ENCODE measurements at places on chromosomes 2 and 18.

- DNase-seq = peak; percentile 56
These were observed 361.9 kb downstream of the TXNL1 start for GRCh38 chr18:56276466-56276865.

DNA sequence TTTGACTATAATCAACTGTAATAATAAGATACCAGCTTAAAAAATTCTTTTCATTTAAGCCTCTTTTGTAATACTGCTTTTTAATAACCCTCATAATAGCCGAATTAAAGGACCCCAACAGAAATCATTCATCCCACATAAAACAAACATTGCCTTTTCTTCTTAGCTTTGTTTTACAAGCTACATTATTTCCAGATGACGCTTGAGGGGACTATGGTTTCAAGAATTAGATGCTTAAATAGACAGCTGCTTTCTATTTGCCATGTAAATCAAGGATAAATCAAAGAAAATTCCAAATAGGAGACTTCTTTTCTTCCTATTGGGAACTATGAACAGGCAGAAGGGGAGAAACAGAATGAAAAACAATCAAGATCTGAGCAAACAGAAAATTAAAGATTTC, 200.7 kb upstream of the SMAD7 start:
- DNase-seq = no peak

DNA sequence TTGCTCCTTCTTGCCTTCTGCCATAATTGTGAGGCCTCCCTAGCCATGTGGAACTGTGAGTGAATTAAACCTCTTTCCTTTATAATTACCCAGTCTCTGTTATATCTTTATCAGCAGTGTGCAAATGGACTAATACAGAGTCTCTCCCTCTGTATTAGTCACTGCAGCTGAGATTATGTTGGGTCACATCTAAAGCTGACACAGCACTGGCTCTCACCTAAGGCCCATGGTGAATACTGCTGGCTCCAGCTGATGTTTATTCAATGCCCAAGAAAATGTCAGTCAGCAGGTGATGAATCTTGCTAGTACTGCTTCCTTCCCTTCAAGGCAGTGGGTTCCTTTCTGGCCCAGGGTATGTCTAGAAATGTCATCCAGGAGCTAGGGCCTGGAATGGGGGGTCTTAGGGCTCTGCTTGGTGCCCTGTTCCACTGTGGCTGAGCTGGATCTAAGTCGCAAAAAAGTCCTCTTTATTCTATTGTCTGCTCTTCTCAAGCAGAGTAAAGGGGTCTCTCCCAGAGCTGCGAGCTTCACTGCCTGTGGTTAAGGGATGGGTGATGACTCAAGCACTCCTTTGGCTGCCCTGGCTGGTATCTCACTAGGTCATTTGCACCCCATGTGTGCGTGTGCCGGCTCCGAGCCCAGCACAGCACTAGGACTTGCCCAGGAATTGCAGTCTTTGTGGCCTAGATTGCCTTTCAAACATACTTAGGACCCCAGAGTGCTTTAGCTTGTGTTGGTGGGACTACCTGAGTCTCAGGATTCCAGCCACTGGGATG, 29.9 kb downstream of the PPP1R1C start:
- no peak for DNase-seq

DNA sequence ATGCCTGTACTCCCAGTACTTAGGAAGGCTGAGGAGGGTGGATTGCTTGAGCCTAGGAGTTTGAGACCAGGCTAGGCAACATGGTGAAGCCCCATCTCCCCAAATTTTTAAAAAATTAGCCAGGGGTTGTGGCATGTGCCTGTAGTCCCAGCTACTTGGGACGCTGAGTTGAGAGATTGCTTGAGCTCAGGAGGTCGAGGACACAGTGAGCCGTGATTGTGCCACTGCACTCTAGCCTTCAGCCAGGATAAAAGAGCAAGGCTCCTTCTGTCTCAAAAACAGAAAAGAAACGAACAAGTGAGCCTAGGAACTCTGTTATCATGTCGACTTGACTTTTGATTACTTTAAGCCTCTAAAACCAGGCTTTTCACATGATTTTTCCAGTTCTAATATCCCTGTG, 13.7 kb downstream of the NPC1 start:
- DNase-seq = no peak
